Common myeloid progenitor, CD34-positive (primary cell): ENCODE measurements at places on chromosomes 4 and X.

DNA sequence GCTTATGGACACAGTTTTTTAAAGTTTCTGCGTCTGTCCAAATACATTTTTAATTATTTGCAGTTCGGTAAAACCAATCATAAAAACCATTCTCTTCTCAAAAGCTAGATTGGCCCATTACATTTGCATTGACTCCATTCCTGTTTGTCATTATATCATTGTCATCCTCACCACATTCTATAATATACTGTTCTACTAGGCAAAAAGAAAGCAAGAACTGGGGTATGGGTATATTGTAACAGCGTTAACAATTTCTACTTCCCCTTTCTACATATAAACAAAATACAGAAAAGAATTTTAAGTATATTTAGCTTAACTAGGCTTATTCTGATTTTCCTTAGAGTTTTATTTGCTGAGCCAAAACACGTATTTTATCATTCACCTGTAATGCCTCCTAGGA, 91.8 kb downstream of the RAP1GDS1 start:
- peak; percentile 16 for DNase-seq

DNA sequence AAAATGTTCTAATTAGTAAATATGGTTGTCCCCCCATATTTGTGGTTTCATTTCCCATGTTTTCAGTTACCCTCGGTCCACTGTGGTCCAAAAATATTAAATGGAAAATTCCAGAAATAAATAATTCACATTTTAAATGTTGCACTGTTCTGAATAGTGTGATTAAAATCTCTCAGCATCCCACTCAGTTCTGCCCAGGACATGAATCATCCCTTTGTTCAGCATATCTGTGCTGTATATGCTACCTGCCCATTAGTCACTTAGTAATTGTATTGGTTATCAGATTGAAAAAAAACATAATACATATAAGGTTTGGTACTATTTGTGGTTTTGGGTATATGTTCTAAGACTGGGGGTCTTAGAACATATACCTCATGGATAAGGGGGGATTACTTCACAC, 55.1 kb upstream of the NXF3 start:
- DNase-seq, result no peak

- peak; percentile 96 for DNase-seq
Observed at GRCh38 chr4:184263910-184264732, 46.4 kb upstream of the ENPP6 start.

DNA sequence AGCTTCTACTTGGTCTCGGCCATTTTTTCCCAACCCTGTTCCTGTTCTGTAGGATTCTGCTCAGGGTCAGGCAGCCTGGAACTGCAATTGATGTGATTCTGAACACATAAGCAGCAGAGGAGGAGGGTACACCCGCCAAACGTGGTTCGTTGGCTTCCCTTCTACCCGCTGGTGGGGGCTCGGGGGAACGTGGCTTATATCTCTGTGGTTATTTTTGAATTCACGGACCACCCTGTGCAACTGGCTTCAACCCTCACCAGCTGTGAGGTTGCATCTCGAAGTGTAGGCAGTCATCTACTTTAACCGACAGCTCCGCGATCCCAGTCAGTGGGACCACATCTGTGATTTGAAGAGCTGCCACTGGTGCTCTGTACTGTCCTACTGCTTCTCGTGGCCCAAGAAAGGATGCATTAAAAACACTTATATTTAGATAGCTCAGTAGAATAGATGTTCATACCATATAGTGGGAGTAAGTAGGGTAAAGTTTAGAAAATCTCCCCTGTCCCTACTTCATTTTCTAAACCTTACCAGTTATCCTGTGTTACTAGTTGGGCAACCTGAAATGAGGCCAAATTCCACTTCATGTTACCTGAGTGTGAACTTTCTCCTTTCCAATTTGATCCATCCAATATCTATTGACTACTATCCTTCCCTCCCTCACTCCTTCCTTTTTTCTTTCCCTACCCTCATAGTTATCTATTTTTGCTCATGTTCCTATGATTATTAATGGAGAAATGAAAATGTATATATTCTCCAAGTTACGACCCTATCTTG, 80.4 kb upstream of the BCOR start:
- DNase-seq, result no peak

- DNase-seq, result peak; percentile 68
Observed at GRCh38 chrX:136143711-136144110, 3.6 kb upstream of the FHL1 start.

DNA sequence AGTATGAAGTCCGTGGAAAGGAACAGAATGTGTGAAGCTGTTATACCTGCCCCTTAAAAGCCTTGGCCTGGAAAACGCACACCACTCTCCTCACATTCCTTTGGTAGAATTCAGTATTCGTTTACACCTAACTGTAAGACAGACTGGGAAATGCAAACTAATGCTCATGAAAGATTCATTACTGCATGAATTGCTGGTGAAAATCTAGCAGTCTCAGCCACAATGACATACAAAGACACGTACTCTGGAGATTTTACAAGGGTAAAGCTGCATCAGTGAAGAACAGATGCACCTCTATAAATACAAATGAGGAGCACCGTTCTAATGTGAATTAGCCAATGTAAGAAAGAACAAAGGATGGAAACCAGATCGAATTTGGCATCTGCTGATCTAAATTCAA, 2051.3 kb downstream of the PCDH7 start:
- no peak for DNase-seq

GRCh38 chr4:25879991-25880651, 17.3 kb upstream of the SEL1L3 start:
- DNase-seq, result no peak

DNA sequence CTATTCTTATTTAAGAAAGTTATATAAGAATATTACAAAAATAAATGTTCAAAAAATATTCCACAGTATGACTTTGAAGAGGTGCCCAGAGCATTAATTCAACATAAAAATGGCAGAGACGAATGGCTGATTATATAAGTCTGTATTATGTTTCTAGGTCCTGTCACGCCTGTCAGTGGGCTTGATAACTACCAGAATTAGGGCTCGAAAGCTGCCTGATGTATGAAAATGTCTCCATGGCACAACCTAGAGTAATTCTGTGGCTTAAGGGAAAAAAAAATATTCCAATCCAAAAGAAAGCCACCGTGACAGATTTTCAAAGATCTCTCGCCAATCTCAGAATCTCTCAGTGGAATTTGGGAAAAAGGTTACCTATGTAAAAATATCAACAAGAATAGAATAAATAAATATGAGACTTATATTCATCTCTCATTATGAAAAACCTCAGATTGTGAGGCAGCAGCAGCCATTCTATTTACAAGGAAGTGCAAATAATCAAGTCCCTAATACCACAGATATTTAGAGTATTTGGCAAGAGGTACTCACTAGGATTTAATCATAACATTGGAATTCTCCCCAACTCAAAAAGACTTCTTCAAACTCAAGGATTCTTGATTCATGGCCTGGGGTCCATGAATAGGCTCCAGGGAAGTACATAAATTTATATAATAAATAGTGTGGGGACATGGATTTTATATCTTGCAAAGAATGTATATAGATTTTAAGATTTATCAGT, 489.1 kb upstream of the INTU start:
- DNase-seq, result no peak

DNA sequence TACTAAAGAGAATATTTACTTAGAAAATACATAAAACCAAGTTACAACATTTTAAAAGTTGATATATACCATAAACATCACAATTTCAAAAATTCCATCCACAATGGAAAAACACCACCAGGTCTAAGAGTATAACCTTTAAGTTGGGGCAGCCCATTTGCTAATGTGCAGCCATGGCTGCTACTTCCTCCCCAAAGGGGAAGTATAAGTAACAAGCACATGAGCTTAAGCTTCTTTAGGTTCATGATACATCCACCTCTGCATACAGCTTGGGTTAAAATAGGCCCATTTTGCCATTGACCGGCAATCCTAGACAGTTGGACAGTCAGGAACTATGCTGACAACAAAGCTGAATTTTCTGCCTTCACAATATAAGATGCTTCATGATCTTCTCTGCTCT, 16.6 kb upstream of the GASK1B start:
- DNase-seq, result no peak

DNA sequence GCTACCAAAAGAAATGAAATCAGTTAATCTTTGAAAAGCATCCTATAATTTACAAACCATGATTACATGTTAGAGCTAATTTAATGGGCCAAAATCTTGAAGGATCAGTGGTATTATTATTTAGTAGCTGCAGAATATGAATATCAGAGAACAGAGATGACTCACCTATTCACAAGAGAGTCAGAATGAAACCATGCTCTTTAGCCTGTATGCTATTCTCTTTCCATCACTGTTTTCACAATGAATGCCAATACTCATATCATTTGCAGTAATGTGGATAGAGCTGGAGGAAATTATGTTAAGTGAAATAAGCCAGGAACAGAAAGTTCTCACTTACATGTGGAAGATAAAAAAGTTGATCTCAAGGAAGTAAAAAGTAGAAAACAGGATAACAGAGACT, 414.1 kb downstream of the CENPC start:
- DNase-seq, result no peak

GRCh38 chrX:96314985-96315384, 369.7 kb upstream of the DIAPH2 start:
- no peak for DNase-seq

GRCh38 chr4:85632981-85633380, 158.0 kb downstream of the ARHGAP24 start:
- no peak for DNase-seq

DNA sequence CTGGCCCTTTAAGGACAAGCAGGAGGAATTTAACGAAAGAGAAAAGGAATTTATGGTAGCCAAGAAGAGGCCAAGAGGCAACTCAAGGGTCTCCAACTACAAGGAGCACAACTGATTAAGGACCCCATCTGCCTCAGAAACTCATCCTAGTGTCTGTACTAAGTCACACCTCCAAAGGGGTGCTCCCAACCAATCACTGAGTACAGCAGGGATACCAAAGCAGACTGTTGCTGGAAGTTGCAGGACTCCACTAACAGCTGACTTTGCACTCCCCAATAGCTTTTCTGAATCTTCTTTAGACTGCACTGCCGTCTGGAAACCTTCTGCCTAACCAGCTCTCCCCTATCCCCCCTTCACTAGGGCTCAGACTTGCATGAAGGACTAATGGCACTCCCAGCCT, 50.6 kb downstream of the ATP11C start:
- DNase-seq, result no peak

DNA sequence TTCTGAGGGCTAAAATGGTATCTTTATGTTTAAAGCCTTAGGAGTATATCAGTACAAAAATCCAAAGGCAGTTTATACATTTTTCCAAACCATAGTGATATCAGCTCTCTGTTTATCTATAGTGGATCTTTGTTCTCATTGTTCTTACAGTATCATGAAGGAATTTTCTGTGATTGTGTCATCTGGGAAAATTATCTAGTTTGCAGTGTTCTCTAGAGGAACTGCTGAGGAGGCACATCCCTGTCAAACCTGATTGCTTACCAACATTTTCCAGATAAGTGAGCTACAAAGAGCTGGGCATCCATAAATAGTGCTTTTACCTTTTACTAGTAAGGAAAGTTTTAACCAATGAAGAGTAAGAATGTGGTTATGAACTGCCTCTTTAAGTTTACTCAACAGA, 44.9 kb upstream of the SLC25A31 start:
- DNase-seq, result no peak

- DNase-seq, result no peak
Observed at GRCh38 chr4:4408576-4409335, 21.9 kb downstream of the NSG1 start.

- DNase-seq, result peak; percentile 4
Observed at GRCh38 chrX:46456125-46456922, 88.9 kb downstream of the ZNF674 start.

DNA sequence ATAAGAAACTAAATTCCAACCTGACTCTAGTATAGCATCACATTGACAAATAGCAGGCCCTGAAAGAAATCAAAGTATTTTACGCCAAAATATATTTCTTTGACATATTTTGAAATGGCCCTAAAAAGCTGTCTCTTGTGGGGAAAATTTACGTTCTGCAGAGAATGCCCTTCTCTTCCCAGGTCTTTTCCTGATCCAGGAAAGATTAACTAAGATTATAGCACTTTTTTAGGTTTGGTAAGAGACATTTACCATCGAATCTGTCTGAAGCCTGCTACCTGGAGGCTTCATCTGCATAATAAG, 121.1 kb downstream of the ATXN3L start:
- DNase-seq, result no peak

DNA sequence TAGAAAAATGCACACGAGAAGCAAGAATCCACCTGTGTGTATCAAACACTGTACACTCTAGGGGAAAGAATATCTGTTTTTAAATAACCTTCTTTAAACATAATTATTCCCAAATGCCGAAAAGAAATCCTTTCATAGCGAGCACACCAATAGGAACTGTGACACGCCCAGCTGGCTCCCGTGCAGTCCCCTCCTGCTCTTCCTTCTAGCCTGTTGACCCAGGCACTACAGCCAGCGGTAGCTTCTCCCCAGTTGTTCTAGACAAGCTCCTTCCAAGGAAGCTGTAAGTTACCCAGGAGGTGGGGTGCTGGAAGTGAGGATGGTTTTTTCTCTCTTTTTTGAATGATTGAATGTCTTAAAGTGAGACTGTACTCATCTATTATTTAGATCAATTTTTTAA, 19.5 kb upstream of the NOCT start:
- DNase-seq, result no peak

DNA sequence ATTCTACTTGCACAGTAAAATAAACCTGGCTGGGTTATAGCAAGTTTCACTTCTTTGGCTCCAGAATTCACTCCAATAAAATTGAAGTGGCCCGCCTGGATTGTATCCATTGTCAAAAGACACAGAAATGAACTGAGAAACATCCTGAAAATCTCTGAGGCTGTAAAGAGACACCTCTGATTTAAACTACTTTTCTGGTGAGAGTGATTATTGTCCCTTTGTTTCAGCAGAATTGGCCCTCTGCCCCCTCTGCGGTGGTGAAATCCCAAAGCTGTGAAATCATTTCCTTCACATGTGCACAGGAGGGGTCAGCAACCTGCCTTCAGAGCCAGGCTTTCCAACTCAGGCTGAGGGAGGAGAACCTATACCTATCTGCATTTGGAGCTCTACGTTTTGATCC, 23.0 kb downstream of the GAB3 start:
- no peak for DNase-seq

DNA sequence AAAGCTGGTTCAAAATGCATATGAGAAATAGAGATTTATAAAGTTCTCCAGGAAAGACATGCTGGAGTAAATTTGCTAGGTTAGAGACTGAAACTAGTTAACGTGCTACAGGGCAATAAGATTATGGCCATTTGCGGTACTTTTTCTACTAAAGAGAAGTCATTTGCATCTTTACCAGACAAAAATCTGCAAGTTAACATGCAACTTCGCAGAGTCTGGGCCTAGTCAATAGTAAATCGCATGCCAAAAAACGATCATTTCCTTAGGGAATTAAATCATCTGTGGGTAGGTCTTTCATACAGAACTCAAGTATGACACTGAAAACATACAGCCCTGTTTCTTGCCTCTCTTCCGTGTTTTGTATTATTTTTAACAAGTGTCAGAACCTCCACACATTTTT, 32.8 kb upstream of the REST start:
- DNase-seq, result no peak

GRCh38 chrX:34901761-34902160, 40.8 kb upstream of the FAM47B start:
- no peak for DNase-seq
